ENCODE measurements at places on chromosomes 4 and X.

GRCh38 chrX:48794911-48795515, 6.9 kb upstream of the HDAC6 start:
- peak; percentile 57 for DNase-seq

DNA sequence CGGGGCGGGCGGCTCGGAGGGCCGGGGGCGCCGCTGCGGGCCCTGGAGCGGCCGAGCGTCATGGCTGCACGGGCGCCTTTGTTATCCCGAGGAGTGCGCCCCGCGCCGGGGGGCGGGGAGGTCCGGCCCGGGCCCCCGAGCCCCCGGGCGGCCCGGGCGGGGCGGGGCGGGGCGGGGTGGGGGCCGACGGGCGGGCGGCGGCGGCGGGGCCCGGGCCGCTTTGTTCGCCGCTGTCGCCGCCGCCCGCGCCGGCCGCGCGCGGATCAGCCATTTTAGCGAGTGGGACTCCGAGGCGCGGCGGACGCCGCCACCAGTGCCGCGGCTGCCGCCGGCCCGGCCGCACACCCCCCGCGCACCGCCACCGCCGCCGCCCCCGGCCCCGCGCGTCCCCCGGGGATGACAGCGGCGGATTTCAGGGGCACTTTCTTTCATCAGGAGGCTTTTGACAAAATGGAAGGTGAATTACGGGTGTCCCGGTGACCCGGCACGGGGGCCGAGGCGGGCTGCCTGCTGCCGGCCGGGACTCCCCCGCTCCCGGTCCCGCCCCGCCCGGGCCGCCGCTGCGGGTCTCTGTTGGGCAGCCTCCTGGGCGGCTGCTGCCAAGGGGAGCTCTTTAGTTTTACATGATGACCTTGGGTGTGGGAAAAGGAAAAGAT, 1.2 kb downstream of the HMGB3 start:
- DNase-seq, result peak; percentile 27

- DNase-seq, result no peak
These were observed 5.9 kb downstream of the MRFAP1L1 start for GRCh38 chr4:6703786-6704185.

GRCh38 chr4:88881227-88881569, 175.8 kb downstream of the FAM13A start:
- no peak for DNase-seq

DNA sequence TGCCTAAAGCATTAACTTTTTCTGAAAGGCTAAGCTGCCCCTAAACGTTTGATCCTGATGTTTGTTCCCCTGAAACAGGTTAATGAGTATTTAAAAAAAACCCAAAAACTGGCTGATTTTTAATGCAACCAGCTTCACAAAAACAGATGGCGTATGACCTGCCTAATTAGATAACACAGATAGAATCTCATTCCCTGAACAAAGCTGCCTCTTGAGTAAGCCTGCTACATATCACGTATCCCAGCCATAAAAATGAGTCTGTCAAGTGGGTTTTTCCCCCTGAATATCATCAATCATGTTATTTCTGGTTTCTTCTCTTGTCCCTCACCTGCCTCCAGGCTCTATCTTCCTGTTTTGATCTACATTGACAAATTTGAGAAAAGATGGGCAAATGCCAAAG, 154.2 kb upstream of the FAM9B start:
- no peak for DNase-seq

GRCh38 chr4:77418333-77418732, 187.3 kb upstream of the CXCL13 start:
- peak; percentile 29 for DNase-seq

DNA sequence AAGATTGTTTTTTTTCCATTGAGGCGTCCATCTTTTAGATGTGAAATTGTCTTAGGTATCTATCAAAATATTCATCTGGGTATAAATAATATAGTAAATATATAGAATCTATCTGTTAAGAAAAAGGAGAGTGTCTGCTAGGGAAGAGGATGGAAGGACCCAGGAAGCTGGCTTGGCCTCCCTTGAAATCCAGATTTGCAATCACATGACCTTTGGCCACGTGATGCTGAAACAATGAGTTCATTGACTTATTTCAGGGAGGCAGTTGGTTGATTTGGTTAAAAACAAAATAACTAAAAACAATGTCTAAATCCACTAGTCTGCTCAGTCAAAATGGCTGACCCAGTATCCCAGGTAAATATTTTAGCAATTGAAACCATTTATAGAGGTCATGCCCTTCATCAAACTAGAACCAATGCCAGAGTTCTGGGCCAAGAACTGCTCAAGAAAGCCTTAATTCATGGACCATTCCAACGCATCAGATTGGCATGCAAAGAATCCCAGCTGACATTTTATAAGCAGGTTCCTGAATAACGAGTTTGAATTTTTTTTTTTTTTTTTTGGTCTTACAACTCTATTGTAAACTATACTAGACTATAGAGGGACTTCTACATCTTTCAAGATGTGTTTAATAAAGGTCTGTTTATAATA, 172.7 kb downstream of the MID1 start:
- no peak for DNase-seq

- no peak for DNase-seq
These were observed 7.2 kb downstream of the TIMM17B start for GRCh38 chrX:48890296-48890925.

- DNase-seq, result peak; percentile 70
These were observed 120.8 kb upstream of the PJA1 start for GRCh38 chrX:69285881-69286564.

GRCh38 chrX:30027636-30028035, 187.7 kb upstream of the MAGEB2 start:
- DNase-seq, result no peak

- no peak for DNase-seq
These were observed 4.2 kb downstream of the NKX1-1 start for GRCh38 chr4:1402021-1402515.

- DNase-seq, result no peak
These were observed 109.3 kb downstream of the HMX1 start for GRCh38 chr4:8762356-8762755.

GRCh38 chrX:20433388-20433775, 166.7 kb upstream of the RPS6KA3 start:
- DNase-seq, result no peak

DNA sequence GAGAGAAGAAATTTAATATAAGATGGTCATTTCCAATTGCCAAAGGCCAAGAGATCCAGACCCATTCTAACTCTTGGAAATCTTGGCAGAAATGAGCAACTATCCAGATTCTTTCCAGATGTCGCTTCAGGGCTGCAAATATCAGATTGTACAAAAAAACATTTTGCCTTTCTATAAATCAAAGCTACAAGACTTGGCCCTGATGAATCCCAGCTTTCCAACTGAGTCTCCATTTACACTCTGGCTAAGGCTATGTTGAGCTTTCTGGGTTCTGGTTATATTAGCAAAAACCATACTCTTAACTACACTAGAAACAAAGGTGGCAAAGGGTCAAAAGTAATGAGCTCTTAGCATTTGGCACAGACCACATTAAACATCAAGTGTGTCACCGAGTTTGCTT, 345.8 kb downstream of the OPHN1 start:
- no peak for DNase-seq

- no peak for DNase-seq
These were observed 1002.7 kb downstream of the STPG2 start for GRCh38 chr4:97140545-97140944.

GRCh38 chrX:66167431-66167830, 3.4 kb downstream of the HEPH start:
- DNase-seq, result no peak
